Muscle of leg (tissue), 16 donors: ENCODE measurements at places on chromosomes 1 and 21.
A peak's percentile ranks its signal among the peaks of the same experiment; 100 is the strongest.

DNA sequence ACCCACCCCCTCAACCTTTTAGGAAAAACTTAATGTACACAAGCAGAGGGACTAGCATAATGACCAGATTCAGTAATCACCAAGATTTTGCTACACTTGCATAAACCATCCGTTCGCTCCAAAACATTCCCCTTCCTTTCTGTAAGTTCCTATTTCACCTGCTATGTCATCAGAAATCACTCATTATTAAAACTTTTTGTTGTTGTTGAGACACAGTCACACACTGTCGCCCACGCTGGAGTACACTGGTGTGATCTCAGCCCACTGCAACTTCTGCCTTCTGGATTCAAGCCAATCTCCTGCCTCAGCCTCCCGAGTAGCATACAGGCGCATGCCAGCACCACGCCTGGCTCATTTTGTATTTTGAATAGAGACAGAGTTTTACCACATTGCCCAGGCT, 3.4 kb downstream of the MRPL20 start:
- peaks cover 48% of the 10 kb centered on the region for H3K36me3 ChIP-seq
- H3K27me3 ChIP-seq = no peaks in the 10 kb centered on the region
- no peak for DNase-seq
- H3K4me3 ChIP-seq = no peak overlapping the region
- peaks cover 32% of the 10 kb centered on the region for H3K4me1 ChIP-seq

DNA sequence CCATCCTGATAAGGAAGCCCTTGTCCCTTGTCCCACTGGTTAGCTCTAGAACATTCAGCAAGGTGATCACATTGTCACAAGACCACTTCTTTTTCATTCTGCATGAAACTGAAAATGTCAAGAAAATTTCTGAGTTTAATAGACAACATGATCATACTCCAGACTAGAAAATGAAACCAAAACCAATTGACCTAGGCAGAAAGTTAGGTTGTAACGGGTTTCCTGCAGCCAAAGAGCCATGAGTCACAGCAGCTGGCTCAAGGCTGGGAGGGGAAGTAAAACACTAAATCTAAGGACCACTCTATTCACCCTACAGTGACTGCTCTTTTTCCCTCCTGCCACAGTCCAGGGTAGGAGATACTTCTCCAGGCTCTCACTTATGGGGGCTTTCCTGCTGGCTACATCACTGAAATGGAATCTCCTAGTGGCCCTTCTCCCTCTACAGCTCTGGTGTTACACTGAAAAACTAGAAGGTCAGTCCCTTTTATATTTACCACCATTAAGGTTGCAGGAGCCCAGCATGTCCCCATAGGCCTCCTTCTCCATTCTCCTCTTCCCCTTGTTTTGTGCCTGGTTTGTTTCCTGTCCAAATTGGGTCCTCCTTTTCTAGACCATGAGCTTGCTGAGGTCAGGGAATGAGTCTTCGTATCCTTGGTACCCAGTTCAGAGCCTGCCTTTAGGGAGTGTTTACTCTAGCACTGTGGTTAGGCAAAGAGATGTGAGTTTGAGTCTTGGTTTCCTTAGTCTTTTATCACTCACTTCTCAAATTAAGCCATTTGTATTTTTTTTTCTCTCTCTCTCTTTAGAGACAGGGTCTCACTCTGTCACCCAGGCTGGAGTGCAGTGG, 236.5 kb upstream of the JUN start:
- no peaks in the 10 kb centered on the region for H3K36me3 ChIP-seq
- no peaks in the 10 kb centered on the region for H3K27me3 ChIP-seq
- H3K4me1 ChIP-seq = peaks cover 34% of the 10 kb centered on the region
- DNase-seq = peak; percentile 85

DNA sequence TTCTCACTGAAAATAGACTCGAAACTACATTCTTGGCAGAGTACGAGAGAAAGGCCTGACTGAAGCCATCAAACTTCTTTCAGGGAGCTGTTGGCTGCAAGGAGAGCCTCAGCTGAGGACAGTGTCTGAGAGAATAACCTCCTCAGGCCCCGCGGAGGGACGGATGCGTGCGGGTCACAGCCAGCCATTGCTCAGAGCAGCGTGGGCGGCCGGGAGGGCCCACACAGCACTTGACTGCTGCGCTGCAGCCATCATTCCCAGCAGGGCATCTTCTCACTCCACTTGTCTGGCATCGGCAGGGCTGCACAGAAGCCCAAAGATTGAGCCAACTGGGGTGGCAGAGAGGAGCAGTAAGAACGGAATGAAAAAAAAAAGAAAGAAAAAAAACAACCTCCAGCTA, 113.5 kb downstream of the XCL2 start:
- no peaks in the 10 kb centered on the region for H3K36me3 ChIP-seq
- H3K4me3 ChIP-seq = no peak overlapping the region
- H3K27me3 ChIP-seq = no peaks in the 10 kb centered on the region
- DNase-seq = peak; percentile 69
- peaks cover 10% of the 10 kb centered on the region for H3K4me1 ChIP-seq
- H3K27ac ChIP-seq = no peak overlapping the region

- H3K4me1 ChIP-seq = peaks cover 16% of the 10 kb centered on the region
- no peaks in the 10 kb centered on the region for H3K36me3 ChIP-seq
- H3K4me3 ChIP-seq = no peak overlapping the region
- no peak for DNase-seq
- H3K27ac ChIP-seq = no peak overlapping the region
Measured at GRCh38 chr1:171744986-171745385, 3.1 kb upstream of the VAMP4 start.

DNA sequence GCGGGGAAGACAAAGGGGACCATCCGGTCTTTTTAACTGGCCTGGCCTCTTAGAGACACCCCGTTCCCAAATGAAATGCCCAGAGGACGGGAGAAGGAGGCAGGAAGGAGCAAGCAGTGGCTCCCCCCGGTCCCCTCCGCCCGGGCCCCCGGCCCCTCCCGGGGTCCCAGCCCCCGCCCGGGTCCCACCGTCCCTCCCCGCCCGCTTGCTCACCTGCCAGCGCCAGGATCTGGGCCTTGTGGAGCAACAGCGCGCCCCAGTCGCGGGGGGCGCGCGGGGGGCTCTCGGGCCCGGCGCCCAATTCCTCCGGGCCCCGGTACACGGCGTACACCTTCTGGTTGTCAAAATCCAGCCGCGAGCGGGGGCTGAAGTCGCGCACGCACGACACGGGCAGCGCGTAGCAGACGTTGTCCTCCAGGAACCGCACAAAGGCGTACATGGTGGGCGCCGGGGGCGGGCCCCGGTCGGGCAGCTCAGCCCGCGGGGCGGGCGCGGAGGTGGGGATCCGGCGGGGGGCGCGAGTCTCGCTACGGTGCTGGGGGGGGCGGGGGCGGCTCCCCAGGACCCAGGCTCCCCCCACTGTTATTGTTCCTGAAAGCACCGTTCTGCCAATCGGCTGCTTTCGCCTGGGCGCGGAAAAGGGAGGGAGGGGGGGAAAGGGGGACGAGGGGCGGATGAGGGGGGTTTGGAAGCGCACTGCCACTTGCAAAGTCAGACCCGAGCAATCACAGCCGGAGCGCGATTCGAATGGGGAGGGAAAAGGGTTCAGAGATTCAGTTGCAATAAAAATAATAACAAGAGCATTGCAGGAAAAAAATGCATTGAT, at the start of gene BEND5:
TSS of gene BEND5 (minus strand) at position 499 of the 826 bp plus-strand sequence. CDS start at position 439, 60 bp downstream.
- no peaks in the 10 kb centered on the region for H3K27me3 ChIP-seq
- H3K36me3 ChIP-seq = peaks cover 16% of the 10 kb centered on the region
- peaks cover 20% of the 10 kb centered on the region for H3K4me1 ChIP-seq
- peak within 1 kb of the TSS; percentile 75 for H3K27ac ChIP-seq
- DNase-seq = peak; percentile 94
- H3K4me3 ChIP-seq = peak within 1 kb of the TSS; percentile 81

- H3K27me3 ChIP-seq = peaks cover 16% of the 10 kb centered on the region
- peak overlapping the region; percentile 57 for H3K4me3 ChIP-seq
- H3K27ac ChIP-seq = peak overlapping the region; percentile 10
- H3K36me3 ChIP-seq = no peaks in the 10 kb centered on the region
Measured at GRCh38 chr1:107964336-107965109, 457 bp downstream of the VAV3 start.

DNA sequence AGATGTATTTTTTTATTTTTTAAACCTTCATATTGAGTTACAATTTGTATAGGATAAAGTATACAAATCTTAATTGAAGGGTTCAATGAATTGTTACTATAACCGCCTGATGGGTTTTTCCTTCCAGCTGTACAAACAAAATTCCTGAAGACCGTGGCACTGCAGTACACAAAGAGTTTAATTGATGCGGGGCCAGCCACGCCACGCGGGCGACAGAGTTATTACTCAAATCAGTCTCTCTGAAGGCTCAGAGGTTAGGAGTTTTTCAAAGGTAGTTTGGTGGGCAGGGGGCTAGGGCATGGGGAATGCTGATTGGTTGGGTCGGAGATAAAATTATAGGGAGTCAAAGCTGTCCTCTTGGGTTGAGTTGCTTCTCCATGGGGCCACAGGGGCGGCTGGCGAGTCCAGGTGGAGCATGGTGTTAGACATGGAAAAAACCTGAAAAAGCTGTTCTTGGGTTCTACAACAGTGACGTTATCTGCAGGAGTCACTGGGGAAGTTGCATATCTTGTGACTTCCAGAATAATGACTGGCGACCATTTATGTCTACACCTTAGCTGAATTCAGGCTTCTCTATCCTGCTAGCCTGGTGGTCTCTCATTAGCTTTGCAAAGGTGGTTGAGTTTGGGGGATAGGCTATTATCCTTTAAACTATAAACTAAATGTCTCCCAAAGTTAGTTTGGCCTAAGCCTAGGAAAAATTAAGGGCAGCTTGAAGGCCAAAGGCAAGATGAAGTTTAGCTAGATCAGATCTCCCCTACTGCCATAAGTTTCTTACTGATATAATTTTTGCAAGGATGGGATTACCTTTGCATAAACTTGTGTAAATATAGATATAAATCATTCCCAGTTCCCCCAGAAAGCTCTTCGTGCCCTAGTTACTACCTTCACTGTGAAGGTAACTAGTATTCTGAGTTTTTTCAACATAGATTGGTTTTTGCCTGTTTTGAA, 13.0 kb upstream of the TMEM9 start:
- no peak for DNase-seq
- no peak overlapping the region for H3K4me3 ChIP-seq
- H3K27ac ChIP-seq = no peak overlapping the region
- peaks cover 13% of the 10 kb centered on the region for H3K4me1 ChIP-seq

DNA sequence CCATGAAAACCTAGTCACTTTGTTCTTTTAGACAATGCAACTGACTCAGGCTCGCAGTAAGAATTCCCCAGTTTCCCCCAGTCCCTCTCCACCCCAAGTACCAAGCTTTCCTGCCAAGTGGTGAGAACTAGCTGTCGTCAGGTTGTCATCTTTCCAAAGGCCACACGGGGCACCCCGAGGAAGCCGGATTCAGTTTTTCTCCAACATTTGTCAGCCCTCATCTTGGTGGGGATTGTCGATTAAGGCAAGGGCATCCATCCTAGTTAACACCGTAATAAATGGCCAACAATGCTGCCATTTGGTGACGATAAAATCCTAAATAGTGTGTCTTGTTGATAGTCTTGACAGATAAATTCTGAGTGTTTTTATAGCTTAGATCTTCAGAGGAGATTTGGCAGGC, 55.9 kb upstream of the PROX1 start:
- no peak for DNase-seq
- H3K36me3 ChIP-seq = no peaks in the 10 kb centered on the region
- H3K4me1 ChIP-seq = peaks cover 4% of the 10 kb centered on the region
- H3K4me3 ChIP-seq = no peak overlapping the region
- no peak overlapping the region for H3K27ac ChIP-seq
- no peaks in the 10 kb centered on the region for H3K27me3 ChIP-seq

DNA sequence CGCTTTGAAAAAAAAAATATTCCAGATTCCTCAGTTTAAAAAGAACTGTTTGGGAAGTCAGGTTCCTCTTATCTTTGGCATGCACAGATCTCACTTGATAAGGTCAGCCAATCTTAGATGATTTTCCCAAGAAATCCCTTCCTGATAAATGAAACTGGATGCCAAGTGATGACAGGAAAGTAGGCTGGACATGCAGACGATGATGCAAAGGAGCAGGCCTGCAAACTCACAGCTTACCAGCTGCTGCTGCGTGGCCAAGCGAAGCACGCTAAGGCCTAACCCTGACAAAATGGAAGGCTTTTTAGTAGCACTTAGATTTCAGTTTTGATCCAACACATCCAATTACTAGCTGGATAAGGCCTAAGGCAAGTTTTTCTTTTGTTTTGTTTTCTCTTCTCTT, 10.1 kb downstream of the TADA1 start:
- peaks cover 24% of the 10 kb centered on the region for H3K36me3 ChIP-seq
- no peaks in the 10 kb centered on the region for H3K4me1 ChIP-seq
- no peaks in the 10 kb centered on the region for H3K27me3 ChIP-seq
- H3K27ac ChIP-seq = no peak overlapping the region

- no peaks in the 10 kb centered on the region for H3K27me3 ChIP-seq
- H3K27ac ChIP-seq = no peak overlapping the region
- H3K36me3 ChIP-seq = no peaks in the 10 kb centered on the region
- no peak for DNase-seq
Measured at GRCh38 chr1:81590171-81590570, 210.6 kb upstream of the ADGRL2 start.

GRCh38 chr1:155011437-155012025, 8.9 kb downstream of the ZBTB7B start:
- H3K4me1 ChIP-seq = peaks cover 47% of the 10 kb centered on the region
- peaks cover 7% of the 10 kb centered on the region for H3K36me3 ChIP-seq
- H3K4me3 ChIP-seq = no peak overlapping the region
- H3K27me3 ChIP-seq = no peaks in the 10 kb centered on the region
- no peak overlapping the region for H3K27ac ChIP-seq

GRCh38 chr1:197982256-197982655, 65.1 kb downstream of the LHX9 start:
- no peaks in the 10 kb centered on the region for H3K36me3 ChIP-seq
- H3K27me3 ChIP-seq = no peaks in the 10 kb centered on the region
- DNase-seq = peak; percentile 34
- no peak overlapping the region for H3K27ac ChIP-seq
- no peaks in the 10 kb centered on the region for H3K4me1 ChIP-seq
- H3K4me3 ChIP-seq = no peak overlapping the region

GRCh38 chr21:34201001-34201400, 127.6 kb downstream of the MRPS6 start:
- H3K27me3 ChIP-seq = peaks cover 3% of the 10 kb centered on the region
- H3K4me3 ChIP-seq = no peak overlapping the region
- no peaks in the 10 kb centered on the region for H3K36me3 ChIP-seq

GRCh38 chr1:166905136-166905535, 29.1 kb upstream of the TADA1 start:
- no peaks in the 10 kb centered on the region for H3K27me3 ChIP-seq
- peak; percentile 85 for DNase-seq

GRCh38 chr1:31663622-31664452, 19.2 kb upstream of the PEF1 start:
- no peak overlapping the region for H3K27ac ChIP-seq
- H3K4me1 ChIP-seq = peaks cover 58% of the 10 kb centered on the region
- no peak overlapping the region for H3K4me3 ChIP-seq
- DNase-seq = peak; percentile 72
- H3K27me3 ChIP-seq = no peaks in the 10 kb centered on the region

- H3K4me1 ChIP-seq = peaks cover 13% of the 10 kb centered on the region
- peaks cover 20% of the 10 kb centered on the region for H3K27me3 ChIP-seq
- no peak for DNase-seq
- no peak overlapping the region for H3K4me3 ChIP-seq
- no peaks in the 10 kb centered on the region for H3K36me3 ChIP-seq
Measured at GRCh38 chr1:44497422-44498170, 92.5 kb downstream of the RNF220 start.

DNA sequence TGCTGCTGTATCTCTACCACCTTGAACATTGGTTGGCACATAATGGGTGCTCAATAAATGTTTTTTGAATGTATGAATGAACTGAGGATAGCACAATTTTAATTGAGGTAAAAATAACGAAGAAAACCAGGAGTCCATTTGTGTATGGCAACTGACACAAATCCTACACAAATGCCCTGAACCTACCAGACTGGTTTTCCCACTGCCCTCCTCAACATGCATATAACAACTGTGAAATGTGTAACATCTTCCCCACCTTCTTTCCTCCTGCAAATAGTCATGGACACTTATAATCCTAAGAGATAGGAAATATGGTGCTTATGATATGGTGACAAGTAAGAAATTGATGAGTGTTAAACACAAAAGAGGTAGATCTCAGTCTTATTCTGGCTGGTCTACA, 9.9 kb upstream of the LMO4 start:
- no peak overlapping the region for H3K27ac ChIP-seq
- no peaks in the 10 kb centered on the region for H3K4me1 ChIP-seq
- DNase-seq = no peak
- H3K4me3 ChIP-seq = no peak overlapping the region
